HFFc6 (cell line): ENCODE measurements at places on chromosomes 5 and 9.

DNA sequence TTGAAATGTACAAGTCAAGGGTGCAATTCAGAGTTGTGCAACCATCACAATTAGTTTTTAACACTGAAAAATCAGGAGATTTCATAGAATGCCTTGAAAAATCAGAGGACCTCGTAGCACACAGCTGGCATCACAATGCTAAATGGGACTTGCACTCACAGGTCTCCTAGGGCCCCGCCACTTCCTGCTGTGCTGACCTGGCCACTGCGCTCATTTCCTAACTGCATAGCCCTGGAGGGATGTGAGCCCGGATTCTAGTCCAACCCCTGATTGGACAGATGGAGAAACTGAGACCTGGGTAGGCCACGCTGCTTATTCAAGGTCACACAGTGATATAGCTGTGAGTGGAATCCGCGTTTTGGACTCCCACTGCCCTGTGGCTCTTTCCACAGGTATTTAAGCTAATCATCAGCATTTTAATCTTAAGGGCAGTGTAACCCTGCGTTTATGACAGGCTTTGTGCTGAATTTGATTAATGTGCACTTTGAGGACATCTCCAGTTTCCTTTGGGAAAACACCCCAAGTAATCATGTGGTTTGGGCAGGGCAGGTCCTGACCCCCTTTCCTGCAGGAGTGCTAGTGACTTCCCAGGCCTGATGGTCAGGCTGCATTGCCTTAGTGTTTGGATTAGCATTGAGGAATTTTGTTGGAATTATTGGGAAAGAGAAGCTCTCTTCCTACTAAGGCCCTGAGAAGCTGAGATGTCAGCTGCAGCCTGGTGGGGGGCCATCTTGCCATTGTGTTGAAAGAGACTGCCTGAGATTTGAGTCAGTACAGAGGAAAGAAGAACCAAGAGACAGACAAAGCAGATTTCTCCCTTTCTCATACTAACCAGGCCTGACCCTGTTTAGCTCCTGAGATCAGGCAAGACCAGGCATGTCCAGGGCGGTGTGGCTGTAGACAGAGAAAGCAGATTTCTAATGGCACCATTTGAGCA, 36.2 kb downstream of the STC2 start:
- DNase-seq, result no peak
- H3K36me3 ChIP-seq, result no peaks in the 10 kb centered on the region
- H3K27me3 ChIP-seq, result peaks cover 14% of the 10 kb centered on the region

- H3K4me1 ChIP-seq, result peaks cover 21% of the 10 kb centered on the region
- no peaks in the 10 kb centered on the region for H3K36me3 ChIP-seq
- no peak for DNase-seq
Observed at GRCh38 chr5:149294872-149295829, 23.5 kb downstream of the AFAP1L1 start.

DNA sequence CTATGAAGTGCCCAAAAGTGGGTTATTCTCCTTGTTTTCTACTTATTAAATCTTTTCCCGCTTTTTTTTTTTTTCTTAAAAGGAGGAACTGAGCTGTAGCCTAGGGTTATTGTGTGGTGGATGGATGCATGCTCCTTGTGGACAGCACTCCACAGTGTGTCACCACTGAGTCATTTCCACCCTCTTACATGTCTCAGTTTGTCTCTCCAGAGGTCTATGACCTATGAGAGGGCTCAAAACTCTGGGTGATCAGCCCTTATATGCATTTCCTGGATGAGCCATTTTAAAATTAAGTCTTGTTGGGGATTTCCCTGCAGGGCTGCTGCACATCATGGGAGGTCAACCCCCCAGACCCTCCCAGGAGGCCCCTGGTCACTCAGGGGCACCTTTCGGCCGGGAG, 102.2 kb upstream of the MOCS2 start:
- peaks cover 2% of the 10 kb centered on the region for H3K27me3 ChIP-seq
- DNase-seq, result peak; percentile 65
- peaks cover 12% of the 10 kb centered on the region for H3K4me1 ChIP-seq
- no peak overlapping the region for H3K4me3 ChIP-seq
- peaks cover 22% of the 10 kb centered on the region for H3K36me3 ChIP-seq
- peak overlapping the region; percentile 24; the same call in 1 of the 2 replicates for H3K27ac ChIP-seq

DNA sequence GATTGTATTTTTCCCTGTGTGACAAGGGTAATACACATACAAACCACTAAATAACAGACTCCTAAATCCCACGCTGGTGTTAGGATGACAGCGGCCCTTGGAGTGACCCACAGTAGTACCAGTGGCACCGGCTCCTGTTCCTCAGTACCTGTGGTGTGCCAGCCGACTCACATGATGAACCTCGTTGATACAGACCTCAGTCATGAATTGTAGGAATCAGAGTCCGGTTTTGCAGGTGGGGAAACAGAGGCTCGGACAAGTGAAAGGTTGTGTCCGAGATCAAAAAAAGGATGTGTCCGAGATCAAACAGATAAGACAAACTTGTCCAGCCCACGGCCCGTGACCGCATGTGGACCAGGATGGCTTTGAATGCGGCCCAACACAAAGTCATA, 78.0 kb downstream of the AMBP start:
- DNase-seq, result no peak
- H3K27me3 ChIP-seq, result no peaks in the 10 kb centered on the region
- peaks cover under 1% of the 10 kb centered on the region; the same call in 1 of the 2 replicates for H3K36me3 ChIP-seq
- H3K4me1 ChIP-seq, result 0 out of 2 replicates have a peak, but pooled peaks cover 5% of the 10 kb centered on the region
- H3K4me3 ChIP-seq, result no peak overlapping the region

DNA sequence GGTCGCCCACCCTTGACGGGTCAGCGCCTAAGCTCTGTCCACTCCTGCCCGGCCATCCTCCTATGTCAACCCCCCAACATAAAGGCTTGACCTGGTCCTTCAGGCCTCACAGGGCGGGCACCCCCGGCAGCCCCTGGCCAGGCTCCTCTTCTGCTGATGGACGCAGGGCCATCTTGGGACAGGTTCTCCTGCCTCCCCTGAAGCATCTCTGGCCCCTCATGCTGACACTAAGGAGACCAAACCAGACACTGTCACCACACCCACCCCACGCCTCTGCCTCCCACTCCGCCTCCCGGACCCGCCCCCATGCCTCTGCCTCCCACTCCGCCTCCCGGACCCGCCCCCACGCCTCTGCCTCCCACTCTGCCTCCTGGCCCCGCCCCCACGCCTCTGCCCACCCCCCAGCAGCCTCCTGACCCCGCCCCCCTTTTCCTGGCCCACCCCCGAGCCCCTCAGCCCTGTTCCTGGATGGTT, 6.8 kb downstream of the OBP2A start:
- no peaks in the 10 kb centered on the region for H3K4me1 ChIP-seq
- H3K4me3 ChIP-seq, result no peak overlapping the region
- H3K27me3 ChIP-seq, result peaks cover 15% of the 10 kb centered on the region
- no peaks in the 10 kb centered on the region for H3K36me3 ChIP-seq
- no peak overlapping the region for H3K27ac ChIP-seq

DNA sequence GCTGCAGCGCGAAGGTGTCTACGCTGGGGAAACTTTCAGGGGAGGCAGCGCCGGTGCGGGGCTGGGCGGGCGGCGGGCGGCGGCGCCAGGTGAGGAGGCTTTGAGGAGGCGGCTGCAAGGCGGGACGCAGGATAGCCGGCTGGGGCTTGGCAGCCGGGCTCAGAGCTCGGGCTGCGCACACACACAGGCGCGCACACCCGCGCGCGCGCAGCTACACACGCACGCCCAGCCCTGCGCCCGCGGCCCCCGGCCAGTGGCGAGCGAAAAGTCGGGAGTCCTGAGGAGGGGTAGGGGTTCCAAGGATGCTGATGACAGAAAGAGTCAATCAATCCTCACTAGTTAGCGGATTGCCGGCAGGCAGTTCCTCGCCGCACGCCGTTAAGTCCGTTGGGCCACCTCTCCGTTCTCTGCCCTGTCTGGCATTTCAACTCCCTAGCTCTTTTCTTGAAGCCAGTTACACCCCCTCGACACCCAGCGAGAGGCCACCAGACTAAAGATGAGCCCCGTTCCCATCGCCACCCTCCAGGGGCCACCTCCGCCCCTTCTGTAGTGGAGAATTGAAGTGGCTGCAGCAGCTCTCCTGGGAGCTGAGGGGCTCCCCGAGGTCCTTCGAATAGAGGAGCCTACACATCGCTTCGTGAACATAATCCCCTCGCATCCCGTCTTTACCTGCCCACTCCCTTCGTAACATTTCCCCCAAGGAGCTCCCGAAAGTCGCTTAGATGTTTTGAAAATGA, 1640.3 kb upstream of the C9orf72 start:
- H3K4me3 ChIP-seq, result peak within 1 kb of the TSS; percentile 62
- peaks cover 17% of the 10 kb centered on the region for H3K27me3 ChIP-seq
- H3K27ac ChIP-seq, result no peak within 1 kb of the TSS
- DNase-seq, result no peak
- H3K36me3 ChIP-seq, result no peaks in the 10 kb centered on the region

GRCh38 chr5:146867996-146868708, 10.4 kb downstream of the PPP2R2B start:
- no peak overlapping the region for H3K4me3 ChIP-seq
- H3K27ac ChIP-seq, result no peak overlapping the region
- no peaks in the 10 kb centered on the region for H3K4me1 ChIP-seq
- H3K36me3 ChIP-seq, result no peaks in the 10 kb centered on the region

DNA sequence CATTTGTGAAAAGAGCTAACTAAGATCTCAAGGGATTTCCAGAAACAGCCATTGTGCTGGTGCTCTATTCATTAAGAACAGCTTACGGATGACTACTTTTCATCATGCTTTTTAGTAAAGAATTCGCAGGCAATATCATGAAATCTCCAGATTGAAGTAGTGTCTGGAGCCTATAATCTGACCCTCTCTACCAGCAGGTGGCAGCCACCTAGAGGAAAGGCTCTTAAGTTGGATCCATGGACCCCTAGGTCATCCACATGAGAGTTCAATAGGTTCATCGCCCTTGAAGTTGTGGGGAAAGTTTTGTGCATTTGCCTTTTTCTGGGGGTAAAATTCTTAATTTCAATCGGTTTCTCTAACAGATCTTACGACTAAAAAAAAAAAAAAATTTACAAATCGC, 82.3 kb downstream of the SLC1A3 start:
- no peak for DNase-seq
- peaks cover 41% of the 10 kb centered on the region for H3K4me1 ChIP-seq
- H3K27me3 ChIP-seq, result peaks cover 4% of the 10 kb centered on the region; the same call in 1 of the 2 replicates

DNA sequence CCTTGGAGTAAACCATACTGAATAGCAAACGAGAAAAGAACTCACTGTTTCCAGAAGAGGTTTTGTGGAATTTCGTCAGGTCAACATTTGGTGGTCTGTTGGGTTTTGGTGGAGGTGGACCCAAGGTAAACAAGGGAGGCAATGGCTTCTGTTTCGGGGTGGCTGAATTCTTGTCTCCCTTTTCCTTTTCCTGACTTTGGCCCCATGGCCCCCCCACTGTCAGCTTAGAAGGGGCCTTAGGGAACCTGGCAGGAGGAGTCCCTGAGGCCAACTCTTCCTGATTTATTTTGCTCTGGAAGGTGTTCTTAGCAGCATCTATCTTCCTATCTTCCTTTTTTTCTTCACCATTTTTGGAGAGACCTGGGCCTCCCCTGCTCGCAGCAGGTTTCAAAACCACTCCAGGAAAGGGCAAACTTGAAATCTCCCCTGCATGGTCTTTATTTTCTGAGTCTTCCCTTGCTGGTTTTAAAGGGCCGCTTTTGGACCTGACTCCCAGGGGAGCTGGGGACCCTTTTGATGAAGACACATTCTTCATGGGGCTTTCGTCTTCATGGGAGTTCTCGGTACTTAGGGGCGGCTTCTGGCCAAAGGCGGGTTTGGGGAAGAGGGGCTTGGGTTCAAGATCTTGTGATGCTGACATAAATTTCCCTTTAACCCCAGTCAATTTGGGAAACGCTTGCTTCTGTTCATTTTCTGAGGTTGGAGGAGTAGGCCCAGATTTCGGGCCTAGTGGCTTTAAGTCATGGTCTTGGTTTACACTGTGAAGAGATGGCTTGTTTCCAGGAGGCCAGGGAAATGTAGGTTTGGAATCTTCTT, 17.4 kb downstream of the FYB1 start:
- no peaks in the 10 kb centered on the region for H3K27me3 ChIP-seq
- DNase-seq, result no peak
- H3K4me1 ChIP-seq, result peaks cover 43% of the 10 kb centered on the region
- no peak overlapping the region for H3K4me3 ChIP-seq
- no peaks in the 10 kb centered on the region for H3K36me3 ChIP-seq

DNA sequence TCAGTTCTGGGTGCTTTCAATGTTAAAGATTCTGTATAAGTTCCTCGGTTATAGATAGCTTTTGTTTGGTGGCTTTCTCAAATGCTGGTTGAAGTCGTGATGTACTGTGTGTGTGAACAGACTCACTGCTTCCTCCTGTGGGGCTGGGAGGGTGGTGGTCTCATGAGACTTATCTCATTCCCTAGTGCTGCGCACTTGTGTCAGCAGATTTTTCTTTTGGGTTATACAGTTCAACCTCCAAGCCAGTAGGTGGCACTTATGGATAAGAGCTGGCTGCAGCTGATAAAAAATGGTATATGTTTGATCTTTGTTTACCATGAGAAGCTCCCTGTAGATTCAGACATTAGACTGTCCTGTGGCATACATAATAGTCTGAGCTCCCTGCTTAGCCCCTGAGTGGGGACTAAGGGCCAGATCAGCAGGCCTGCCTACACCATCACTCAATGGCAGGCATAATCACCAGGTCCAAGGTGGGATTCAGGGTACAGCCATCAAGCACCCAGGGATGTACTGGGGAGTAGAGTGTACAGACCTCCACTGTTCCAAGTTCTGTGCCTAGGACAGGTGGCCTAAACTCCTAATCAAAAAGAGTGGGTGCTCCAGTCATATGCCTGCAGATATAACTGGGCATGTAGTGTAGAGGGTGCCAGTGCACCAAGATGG, 174.2 kb downstream of the OXCT1 start:
- H3K4me3 ChIP-seq, result no peak overlapping the region
- no peaks in the 10 kb centered on the region for H3K4me1 ChIP-seq
- H3K27ac ChIP-seq, result no peak overlapping the region
- no peak for DNase-seq
- no peaks in the 10 kb centered on the region for H3K36me3 ChIP-seq

DNA sequence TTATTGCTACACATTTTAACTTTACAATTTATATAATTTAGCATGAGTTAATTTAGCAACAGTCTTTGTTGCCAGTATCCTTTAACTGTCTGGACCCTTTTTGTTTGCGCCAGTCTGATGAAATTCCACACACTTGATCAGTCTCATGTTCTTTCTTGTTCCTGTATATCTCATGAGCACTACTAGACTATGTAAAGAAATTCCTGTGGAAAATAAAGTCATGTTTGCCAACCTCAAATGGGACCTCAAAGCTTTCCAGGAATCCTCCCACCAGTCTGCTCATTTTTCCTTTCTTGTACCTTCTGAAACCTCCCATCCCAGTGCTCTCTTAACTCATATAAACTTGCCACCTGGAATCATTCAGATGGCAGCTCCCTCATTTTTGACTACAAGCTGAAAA, 8.0 kb downstream of the DMXL1 start:
- no peak overlapping the region for H3K4me3 ChIP-seq
- peaks cover 40% of the 10 kb centered on the region for H3K4me1 ChIP-seq
- H3K27ac ChIP-seq, result peak overlapping the region; percentile 43
- DNase-seq, result no peak
- peaks cover 6% of the 10 kb centered on the region; the same call in 1 of the 2 replicates for H3K36me3 ChIP-seq

- no peaks in the 10 kb centered on the region for H3K36me3 ChIP-seq
- no peaks in the 10 kb centered on the region; the same call in 1 of the 2 replicates for H3K27me3 ChIP-seq
- DNase-seq, result no peak
- no peak overlapping the region for H3K4me3 ChIP-seq
- H3K27ac ChIP-seq, result no peak overlapping the region
Observed at GRCh38 chr9:32376285-32376684, 8.2 kb upstream of the ACO1 start.

GRCh38 chr5:157225469-157226422, 40.2 kb upstream of the CYFIP2 start:
- no peak for DNase-seq
- no peaks in the 10 kb centered on the region; the same call in none of the 2 replicates for H3K27me3 ChIP-seq
- H3K36me3 ChIP-seq, result no peaks in the 10 kb centered on the region
- no peaks in the 10 kb centered on the region; the same call in 1 of the 2 replicates for H3K4me1 ChIP-seq
